Chondrocyte (in vitro differentiated cells): ENCODE measurements at places on chromosomes 12 and 14.

GRCh38 chr14:72742118-72742837 is 151.6 kb downstream of the DPF3 start:
- DNase-seq: no peak

- no peak for DNase-seq
These were observed 61.4 kb upstream of the ELK3 start for GRCh38 chr12:96132819-96133218.

DNA sequence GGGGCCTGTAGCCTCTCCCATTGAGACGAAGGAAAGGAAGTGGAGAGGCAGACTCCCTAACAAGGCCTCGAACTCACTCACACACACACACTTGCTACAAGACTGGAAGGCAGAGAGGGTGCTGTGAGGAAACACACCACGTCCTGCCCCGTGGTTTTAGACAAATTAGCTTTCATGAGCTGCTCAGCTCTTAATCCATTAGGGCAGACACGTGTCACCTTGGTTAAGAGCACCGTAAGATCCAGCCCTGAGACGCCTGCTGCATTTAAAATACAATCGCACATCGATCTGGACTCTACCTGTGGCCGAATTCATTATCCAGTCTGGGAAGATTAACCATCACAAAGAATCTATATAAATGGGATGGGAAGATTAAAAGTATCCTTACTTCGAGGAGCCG is 72.0 kb downstream of the RIMBP2 start:
- no peak for DNase-seq

DNA sequence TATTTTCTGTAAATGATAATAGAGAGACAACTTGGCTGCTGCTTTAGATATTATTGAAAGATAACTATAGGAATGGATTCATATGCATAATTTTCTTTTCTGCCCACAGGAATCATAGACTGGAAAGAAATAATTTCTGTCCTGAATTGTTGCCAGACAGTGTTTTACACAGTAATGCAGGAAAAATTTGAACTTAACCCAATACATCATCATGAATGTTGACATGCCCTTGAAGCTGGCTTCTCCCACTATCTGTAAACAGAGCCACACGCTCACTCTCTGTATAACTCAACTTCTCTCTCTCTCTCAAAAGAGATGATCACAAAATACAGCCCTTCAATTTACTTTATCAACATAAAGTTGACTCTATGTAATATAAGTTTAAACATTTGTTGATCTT is 56.6 kb downstream of the PAX9 start:
- DNase-seq: no peak

DNA sequence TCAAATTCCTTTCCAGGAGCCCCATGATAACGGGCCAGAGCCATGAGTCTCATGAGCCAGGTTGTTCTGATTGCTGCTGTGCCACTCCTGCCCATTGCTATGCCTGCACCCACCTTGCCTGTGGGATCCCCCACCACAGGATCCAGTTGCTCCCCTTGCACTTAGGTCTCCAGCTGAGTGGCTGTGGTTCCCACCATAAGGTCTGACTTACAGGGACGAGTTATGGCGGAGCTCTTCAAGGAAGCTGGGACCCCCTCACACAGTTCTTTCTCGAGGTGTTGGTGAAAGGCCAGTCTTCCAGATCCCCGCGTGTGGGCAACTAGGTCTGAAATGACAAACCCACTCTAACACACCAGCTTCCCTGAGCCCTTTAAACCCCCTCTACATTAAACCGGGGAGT is 111.9 kb upstream of the C14orf180 start:
- DNase-seq: no peak

- DNase-seq: no peak
These were observed 71.9 kb downstream of the BCL11B start for GRCh38 chr14:99199846-99200653.

GRCh38 chr14:73369428-73369827 is 88.9 kb downstream of the NUMB start:
- no peak for DNase-seq

DNA sequence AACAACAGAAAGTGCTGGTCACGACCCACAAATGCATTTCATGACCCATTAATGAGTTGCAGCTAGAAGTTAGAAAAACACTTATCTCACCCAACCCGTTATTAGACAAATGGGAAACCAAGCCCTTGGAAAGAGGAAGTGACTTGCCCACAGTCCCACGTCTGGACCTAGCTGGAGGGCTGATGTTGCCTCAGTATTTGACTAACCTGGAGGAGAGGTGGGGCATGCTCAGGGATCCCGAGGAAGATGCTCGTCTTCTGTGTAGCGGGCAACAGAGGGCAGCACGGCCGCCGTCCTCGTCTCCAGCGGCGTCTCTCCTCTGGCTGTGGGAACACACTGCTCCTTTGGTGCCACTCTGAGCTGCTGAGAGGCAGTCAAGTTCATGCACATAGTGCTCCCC is 12.7 kb downstream of the CCND2 start:
- DNase-seq: no peak

GRCh38 chr12:13011098-13011497 is 11.0 kb upstream of the HEBP1 start:
- DNase-seq: no peak

DNA sequence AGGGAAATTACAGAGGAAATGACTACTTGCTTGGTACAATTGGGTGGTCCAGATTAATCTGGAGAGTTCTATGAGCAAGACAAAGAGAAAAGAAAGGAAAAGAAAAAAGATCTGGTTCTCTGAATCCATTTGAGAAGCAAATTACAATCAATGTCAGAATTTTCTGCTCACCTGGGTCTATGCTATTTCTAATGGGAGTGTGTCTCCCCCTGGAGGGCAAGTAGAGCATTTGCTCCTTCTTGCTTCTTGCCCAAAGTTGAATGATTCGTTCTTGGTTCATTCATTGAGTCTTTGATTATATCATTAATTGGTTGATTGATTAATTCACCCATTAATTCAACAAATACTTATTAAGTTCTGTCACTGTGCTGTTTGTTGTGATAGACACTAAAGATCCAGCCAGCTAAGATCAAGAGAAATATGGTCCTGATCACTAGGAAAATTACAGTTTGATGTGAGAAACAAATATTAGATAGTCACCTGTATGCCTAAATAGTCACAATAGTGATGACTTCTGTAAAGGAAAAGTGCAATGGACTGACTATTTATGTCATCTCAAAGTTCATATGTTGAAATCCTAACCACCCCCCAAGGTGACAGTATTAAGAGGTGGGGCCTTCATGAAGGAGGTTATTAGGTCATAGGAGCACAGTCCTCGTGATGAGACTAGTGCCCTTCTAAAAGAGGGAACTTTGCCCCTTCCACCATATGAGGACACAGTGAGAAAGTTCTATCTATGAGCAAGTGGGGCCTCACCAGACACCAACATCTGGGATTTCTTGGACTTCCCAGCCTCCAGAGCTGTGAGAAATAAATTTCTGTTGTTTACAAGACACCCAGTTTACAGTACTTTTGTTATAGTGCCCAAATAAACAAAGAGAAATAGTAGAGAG is 8.0 kb upstream of the ASB8 start:
- DNase-seq: no peak

- no peak for DNase-seq
These were observed 98.5 kb upstream of the NEDD1 start for GRCh38 chr12:96808587-96808986.

GRCh38 chr12:45214071-45214470 is 1.8 kb upstream of the ANO6 start:
- DNase-seq: no peak

- DNase-seq: no peak
These were observed 31.2 kb downstream of the TAS2R7 start for GRCh38 chr12:10771132-10771733.

GRCh38 chr14:105045710-105046326 is 19.4 kb downstream of the GPR132 start:
- no peak for DNase-seq

DNA sequence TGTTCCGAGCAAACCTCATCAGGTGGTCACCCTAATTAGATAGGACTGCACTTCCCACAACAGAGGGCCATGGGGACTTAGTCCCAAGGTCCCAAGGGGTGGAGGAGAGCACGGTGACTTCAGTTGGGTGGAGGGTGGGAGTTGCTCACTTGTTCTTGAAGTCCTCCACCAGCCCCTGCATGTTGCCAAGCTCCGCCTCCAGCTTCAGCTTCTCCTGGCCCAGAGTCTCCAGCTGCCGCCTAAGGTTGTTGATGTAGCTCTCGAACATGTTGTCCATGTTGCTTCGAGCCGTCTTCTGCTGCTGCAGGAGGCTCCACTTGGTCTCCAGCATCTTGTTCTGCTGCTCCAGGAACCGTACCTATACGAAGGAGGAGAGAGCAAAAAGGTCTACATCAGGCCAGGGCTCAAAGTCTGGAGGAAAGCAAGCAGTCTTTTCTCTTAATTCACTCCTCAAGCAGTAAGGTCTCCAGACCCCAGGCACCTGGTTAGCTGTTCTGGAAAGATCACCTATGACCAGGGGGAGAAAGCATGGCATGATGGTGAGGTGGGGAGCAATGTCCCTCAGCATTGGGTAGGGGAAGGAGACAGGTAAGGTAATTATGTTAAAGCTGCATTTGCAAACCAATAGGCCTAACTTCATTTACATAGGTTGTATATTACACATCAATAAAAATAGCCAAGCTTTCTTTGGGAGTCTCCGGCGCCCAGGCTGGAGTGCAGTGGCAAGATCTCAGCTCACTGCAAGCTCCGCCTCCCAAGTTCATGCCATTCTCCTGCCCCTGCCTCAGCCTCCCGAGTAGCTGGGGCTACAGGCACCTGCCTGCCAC is 2.9 kb downstream of the KRT8 start:
- DNase-seq: no peak

- peak; percentile 66 for DNase-seq
These were observed 3.4 kb upstream of the TRAFD1 start for GRCh38 chr12:112121780-112122565.

DNA sequence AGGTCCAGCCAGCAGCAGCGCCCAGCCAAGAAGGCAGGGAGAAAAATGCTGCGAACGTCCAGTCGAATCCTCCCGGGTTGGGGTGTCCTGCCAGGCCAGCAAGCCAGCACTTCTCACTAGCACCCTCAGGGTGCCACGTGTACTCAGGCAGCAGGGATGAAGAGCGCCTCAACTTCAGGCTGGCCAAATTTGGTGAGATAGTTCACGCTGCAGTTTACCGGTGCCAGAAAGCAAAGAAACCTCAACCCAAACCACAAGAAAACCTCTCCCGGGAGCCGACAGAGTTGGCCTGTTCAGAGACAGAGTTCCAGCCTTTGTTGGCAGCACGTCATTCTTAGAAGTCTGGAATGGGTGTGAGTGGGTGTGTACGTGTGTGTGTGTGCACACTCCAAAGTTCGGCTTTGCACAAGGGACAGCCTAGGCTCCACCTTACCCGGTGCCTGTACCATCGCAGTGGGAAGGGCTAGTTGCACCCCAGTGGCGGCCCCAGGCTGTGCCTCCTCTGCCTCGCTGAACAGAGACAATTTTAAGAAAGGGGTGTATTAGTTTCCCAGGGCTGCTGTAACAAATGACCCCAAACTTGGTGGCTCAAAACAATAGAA is 42.1 kb downstream of the ELK3 start:
- no peak for DNase-seq

- DNase-seq: no peak
These were observed 10.8 kb downstream of the C14orf132 start for GRCh38 chr14:96049932-96050331.

DNA sequence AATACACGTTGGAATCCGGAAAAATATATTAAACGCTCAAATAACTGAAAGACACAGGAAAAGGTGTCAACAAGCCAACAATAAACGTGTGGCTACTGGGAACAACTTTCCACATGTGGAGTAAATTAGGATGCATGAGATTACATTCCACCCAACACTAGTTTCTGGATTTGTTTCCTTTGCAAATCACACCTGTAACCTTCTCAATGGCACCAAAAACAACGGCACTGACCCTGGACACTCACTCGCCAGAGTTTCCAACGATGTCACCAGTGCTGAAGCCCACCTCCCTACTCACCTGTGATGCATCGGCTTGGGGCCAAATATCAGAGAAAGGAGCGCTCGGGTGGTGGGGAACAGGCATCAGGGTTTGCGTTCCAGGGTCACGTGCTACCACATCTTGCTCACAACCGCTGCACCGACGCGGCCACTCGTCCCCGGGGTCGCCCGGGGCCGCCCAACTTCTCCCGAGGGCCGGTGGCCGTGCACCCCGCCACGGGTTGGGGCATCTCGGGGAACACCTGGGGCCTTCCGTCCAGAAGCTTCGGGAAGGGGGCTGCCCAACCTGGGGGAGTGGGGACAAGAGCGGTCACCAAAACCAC is 629 bp downstream of the PRDM4 start:
- no peak for DNase-seq

DNA sequence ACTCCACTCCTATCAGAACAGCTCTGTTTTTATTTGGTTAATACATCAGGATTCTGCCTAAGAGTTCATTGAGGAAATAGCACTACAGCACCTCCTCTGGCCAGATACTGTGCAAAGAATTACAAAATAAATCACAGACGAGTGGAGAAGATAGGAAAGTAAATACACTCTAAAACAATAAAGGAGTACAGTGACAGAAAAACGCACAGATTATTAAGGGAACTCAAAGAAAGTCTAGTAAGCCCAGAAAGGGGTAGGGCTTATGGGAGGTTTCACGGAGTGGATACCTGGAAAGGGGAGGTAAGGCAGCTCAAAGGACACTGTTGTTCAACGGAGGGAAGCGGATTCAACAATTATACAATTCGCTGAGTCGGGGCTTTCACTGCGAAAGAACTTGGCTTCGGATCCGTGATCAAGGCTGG is 5.5 kb downstream of the OR10AD1 start:
- DNase-seq: no peak

GRCh38 chr12:575129-575502 is 88.1 kb downstream of the NINJ2 start:
- no peak for DNase-seq

DNA sequence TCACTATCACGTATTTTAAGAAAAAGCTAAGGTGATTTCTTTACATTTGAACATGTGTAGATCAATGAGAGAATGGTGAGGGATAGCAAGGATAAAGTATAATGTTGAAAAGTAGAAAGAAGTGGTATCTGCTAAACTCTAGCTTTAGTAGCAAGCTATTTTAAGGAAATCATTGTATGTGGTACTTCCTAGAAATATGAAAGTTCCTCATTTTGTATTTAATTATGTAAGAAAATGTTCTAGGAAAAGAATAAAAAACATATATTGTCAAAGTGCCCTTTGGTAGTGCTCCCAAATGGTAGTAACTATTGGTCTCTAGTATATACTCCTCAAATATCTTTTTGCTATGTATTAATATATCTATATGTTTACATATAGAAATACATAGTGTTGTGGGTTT is 35.7 kb downstream of the RAB21 start:
- DNase-seq: no peak

GRCh38 chr12:120903412-120904196 is 554 bp downstream of the SPPL3 start:
- no peak for DNase-seq

- no peak for DNase-seq
These were observed 206.5 kb downstream of the BCAT1 start for GRCh38 chr12:24742378-24742777.

GRCh38 chr14:81085596-81085995 is 130.2 kb downstream of the TSHR start:
- DNase-seq: no peak

GRCh38 chr12:104498211-104498801 is 41.6 kb downstream of the CHST11 start:
- DNase-seq: no peak
